ENCODE measurements at places on chromosomes 2 and 18.

DNA sequence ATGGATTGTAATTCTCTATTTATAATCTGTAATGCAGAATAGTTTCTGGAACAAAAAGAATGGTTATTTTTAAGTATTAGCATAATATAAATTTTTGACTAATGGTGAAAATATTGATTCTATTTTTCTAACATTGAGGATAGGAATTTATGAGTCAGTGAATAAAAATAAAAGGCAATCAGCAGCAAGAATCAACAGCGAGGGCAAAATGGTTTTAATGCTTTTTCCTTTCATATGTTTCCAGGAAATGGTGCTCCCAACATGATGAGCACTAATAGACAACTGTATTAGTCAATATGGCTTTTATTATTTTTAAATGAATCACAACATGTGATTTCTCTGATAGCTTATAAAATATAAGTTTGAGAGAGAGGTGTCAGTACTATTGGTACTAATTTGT, 90.7 kb upstream of the TFPI start:
- DNase-seq = no peak

- no peak for DNase-seq
Observed at GRCh38 chr2:120269816-120270215, 17.2 kb downstream of the RALB start.

DNA sequence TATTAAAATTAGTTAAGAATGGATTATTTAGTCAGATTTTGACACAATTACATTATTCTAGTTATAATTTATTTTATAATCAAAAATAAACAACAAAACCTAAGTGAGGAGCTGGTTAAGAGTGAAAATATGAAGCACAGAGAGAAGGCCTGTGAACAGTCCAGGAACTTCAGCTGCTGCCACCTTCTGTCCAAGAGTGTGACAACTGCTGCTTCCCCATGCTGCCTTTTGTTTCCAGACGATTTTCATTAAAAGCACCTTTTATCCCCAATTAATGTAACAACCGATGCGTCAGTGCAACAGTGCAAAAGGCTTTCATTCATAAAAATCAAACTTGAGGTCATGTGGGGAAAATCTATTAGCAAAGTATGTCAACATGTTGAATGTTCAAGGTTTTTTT, 363.6 kb downstream of the CTNNA2 start:
- DNase-seq = no peak

- no peak for DNase-seq
Observed at GRCh38 chr2:147642765-147643164, 202.1 kb upstream of the ACVR2A start.

GRCh38 chr2:196276421-196276820, 105.0 kb upstream of the STK17B start:
- DNase-seq = no peak

DNA sequence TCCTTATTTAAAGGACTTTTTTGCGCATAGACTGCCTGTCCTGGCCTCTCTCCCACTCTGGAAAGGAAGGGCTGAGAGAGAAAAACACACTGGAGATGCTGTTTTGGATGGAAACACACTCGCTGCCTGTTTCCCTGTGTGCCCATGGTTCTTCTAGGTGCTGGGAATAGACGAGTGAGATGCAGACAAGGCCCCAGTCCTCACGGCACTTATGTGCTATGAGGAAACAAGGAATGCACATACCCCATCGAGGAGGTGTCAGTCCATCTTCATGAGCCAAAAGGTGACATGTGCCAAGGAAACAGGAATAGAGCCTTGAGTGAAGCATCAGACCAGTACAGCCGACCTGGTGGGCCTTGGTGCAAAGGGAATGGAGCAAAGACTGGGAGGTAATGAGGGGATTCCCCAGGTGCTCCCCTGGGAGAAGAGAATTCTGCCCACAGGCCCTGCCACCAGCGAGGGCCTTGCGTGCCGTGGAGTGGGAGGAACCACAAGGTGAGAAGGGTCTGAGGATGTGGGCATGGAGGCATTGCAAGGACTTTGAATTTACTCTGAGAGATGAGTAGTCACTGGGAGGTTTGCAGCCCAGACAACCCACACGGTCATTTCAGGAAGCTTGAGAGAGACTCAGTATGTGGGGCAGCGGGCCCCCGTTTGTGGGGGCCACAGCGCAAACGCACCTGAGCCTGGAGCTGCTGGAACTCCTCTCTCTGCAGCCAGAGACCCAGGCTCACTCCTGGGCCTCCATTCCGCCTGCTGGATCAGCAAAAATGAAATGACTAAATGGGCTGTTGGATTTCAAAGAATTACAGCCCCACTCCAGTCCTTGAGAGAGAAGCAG, 197.5 kb upstream of the COPS8 start:
- DNase-seq = no peak

GRCh38 chr18:9653390-9653789, 39.0 kb upstream of the PPP4R1 start:
- DNase-seq = no peak

GRCh38 chr2:174263997-174264396, 15.7 kb upstream of the OLA1 start:
- no peak for DNase-seq

DNA sequence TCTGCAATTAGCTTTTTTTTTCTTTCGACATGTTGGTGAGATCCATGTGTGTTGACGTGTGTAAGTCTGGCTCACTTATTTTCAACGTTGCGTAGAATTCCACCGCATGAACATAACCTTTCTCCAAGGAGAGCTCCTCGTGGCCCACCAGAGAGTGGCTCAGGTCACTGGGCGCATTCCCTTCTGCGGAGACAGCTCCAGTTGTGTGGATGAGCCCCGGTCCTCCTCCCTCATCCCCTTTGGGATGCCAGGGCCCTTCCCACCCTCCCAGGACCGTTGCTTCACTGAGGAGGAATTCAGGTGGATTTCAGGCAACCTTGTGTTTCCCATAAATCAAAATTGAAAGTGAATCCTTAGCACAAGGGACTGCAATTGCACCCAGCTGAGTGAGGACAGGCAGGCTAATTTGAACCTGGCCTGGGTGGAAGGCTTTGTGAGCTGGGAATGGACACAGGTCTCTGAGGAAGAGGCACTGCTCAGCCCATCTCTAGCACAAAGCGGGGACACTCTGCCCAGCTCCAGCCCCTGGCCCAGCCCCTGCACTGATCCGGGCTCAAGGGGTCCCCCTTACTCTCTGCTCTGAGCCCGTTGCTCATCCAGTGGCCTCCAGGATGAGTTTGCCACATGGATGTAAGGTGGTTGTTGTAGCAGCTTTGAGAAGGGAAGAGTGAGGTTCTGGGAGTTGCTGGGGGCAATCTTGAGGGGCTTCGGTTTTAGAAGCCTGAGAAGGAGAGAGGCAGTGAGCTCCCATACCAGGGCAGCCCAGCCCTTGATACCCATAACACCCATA, 57.8 kb upstream of the HAAO start:
- DNase-seq = no peak

DNA sequence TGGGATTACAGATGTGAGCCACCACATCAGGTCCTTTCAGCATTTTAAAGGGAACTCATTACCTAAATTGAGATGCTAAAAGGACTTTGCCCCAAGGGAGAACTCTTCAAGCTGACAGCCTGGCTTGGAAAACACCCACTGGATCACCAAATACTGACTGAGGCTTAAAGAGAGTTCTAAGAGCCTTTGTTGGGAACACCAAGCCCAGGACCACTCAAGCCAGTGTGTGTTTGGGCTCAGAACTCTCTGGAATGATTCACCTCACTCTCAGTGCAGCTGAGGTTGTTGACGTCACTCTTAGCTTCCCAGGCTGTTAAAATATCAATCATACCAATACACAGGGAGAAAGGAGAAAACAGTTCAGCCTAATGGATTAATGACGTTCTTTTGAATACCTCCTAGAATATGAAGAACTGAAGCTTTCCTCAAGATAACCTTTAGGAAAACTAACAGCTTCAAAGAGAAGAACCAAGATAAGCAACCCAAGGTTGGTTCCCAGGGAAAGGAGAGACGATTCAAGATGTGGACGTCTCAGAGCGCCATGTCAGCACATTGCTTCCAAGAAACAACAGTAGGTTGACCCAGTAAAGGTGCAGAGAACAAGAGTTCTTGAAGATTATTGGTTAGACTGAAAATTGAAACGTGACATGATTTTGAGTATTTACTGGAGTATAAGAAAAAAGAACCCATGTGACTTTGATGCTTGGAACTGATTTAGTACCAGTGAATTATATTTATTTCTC, 48.0 kb upstream of the MGAT4A start:
- no peak for DNase-seq

GRCh38 chr2:189782221-189782671, 1.9 kb downstream of the ORMDL1 start:
- no peak for DNase-seq

- no peak for DNase-seq
Observed at GRCh38 chr2:217941339-217941738, 61.5 kb downstream of the TNS1 start.

- no peak for DNase-seq
Observed at GRCh38 chr2:120400551-120400950, 54.6 kb downstream of the INHBB start.

DNA sequence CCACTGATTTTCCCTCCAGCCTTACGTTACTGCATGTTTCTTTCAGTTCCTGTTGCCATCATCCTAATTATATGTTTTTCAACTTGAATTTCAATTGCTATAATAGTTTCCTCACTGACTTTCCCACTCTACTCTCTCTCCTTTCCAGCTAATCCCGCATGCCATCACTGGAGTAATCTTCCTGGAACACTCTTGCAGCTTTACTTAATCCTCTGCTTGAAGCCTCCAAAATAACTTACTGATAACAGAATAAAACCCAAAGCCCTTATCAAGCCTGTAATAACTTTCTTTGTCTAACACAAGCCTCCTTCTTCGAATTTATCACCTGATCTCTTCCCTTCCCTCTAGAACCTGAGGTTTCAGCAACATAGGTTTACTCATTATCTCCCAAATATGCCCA, 237.3 kb downstream of the LTBP1 start:
- DNase-seq = no peak

DNA sequence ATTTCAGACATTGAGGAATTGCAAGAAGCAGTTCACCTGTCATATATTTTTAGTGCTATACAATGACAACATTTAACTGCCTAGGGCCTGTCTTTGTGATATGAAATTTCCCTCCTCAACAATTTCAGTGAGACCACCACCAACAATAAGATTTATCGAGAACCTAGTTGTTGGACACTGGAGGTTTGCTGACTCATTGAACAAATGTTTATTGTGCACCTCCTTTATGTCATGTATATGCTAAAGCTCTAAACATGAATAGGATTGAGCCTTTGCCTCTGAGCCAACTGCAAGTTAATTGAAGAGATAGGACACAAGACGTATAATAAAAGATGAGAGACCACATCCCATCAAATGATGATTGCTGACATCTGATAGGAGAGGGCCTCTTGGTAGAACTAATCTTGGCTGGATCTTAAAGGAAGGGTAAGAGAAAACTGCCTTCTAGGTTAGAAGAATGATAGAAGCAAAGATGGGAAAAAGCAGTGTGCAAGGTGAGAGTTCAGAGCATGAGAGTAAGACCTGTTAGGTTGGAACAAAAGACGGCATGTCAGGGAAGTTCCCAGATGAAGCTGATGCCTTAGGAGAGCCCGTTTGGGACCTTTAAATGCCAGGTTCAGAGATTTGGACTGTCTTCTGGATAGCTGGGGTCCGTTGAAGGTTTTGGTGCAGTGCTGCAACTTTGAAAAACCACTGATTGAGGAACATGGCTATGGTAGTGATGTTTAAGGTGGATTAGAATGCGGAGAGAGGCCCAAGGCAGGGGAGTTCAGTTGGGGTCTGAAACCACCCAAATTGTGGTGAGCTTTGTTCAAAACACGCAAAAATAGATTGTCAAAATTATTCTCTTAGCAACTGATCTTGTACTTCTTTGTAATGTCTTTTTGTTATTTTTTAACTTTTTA, 133.0 kb upstream of the EML6 start:
- DNase-seq = no peak

- no peak for DNase-seq
Observed at GRCh38 chr18:28168725-28169124, 8.2 kb downstream of the CDH2 start.

DNA sequence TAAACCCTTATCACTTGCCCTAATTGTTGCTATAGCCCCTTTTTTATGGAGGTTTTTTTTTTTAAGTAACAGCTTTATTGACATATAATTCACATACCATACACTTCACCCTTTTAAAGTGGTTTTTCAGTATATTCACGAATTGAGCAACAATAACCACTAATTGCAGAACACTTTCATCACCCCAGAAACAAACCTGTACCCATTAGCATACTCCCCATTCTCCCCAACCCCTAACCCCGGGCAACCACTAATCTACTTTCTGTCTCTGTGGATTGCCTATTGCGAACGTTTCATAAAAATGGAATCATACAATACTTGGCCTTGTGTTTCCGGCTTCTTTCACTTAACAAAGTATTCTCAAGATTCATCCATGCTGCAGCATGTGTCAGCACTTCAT, 213.6 kb downstream of the ATAD2B start:
- no peak for DNase-seq

- DNase-seq = no peak
Observed at GRCh38 chr2:45732436-45732835, 81.0 kb downstream of the PRKCE start.

GRCh38 chr2:158403237-158403636, 53.3 kb downstream of the CCDC148 start:
- no peak for DNase-seq

- DNase-seq = no peak
Observed at GRCh38 chr2:44866152-44866551, 75.3 kb upstream of the SIX3 start.

DNA sequence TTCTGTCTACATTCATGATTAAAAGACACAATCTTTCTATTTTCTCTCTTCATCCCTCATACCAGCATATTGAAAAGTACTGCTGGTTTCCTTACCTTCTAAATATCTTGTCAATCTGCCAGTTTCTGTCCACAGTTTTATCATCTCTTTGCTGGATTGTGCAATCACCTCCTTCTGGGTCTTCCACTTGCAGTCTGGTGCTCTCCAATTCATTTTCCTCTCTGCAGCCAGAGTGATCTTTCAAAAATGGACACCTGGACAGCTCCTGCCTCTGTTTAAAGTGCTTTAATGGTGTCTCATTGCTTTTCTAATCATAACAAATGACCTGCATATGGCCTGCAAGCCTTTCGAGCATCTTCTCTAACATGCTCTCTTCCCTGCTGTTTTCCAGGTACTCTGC, 94.0 kb downstream of the C1QL2 start:
- DNase-seq = no peak

GRCh38 chr2:134359367-134360081, 105.7 kb downstream of the MGAT5 start:
- no peak for DNase-seq

DNA sequence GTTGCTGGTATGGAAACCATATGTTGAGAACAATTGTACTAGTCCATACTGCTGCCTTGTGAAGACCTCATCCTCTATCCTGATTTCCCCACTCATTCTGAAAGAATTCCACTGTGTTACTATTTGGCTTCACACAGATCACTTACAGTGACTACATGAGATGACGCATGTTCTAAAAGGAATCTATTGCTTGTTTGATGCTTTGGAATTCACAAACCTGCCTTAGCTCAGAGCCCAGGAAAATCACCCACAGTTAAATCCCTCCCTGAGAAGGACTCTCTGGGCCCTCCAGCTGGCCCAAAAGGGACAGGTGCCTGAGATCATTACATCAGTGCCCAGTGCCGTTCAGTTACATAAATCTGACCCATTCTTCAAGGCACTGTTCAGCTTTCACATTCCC, 45.3 kb downstream of the KLHL29 start:
- DNase-seq = no peak

GRCh38 chr2:9629222-9630116, 1.3 kb downstream of the YWHAQ start:
- no peak for DNase-seq

GRCh38 chr2:172094294-172095145, 8.2 kb downstream of the DLX2 start:
- no peak for DNase-seq

- no peak for DNase-seq
Observed at GRCh38 chr18:47427923-47428637, 176.6 kb upstream of the SKOR2 start.

Measured in stimulated activated CD4-positive, alpha-beta T cell treated with anti-CD3 and anti-CD28 coated beads, Interleukin-4, amount 100 ng/mL, for 24 hours (primary cell).